ENCODE measurements at places on chromosomes 3 and 15.
A peak's percentile ranks its signal among the peaks of the same experiment; 100 is the strongest.

DNA sequence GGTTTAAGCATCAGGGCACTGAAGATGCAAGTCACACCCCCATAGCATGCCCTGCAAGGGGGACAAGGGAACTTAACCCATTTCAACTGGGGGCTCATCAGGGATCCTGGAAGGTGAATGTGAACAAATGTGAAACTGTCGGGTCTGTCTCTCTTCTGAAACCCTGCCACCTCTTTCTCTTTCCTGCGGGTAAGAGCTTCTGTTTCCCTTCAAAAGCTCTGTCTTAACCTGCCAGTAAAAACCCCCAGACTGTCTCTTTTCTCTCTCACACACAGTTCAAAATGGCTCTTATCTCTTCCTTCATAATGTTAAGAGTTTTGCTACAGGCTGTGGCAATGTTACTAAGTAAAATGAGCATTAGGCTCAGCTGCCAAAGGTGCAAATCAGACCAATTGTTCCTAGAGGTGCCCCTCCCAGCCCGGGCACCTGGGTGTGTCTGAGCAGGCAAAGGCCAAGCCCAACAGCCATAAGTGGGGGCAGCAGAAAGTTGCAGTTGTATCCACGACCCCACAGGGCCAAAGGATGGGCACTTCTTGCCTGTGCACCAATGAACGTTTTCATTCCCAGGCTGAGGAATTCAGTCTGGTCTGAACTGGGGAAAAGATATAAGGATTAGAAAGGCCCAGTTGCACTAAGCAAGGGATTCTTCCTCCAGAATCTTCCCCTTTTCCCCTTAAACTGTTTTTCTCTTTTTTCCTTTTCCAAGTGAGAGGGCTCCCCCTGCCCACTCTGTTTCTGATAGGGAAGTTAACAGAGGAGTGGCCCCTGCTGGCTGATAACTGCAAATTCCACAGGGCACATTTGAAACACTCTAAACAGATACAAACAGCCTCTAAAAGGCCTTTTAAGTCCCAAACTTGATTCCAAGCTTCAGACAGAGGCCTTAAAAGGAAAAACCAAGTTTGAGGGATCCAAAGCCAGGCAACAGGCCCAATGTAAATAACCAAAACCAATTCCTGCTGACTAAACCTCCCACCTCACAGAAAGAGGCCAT, 113.8 kb upstream of the EPHA6 start:
- DNase-seq, result no peak

DNA sequence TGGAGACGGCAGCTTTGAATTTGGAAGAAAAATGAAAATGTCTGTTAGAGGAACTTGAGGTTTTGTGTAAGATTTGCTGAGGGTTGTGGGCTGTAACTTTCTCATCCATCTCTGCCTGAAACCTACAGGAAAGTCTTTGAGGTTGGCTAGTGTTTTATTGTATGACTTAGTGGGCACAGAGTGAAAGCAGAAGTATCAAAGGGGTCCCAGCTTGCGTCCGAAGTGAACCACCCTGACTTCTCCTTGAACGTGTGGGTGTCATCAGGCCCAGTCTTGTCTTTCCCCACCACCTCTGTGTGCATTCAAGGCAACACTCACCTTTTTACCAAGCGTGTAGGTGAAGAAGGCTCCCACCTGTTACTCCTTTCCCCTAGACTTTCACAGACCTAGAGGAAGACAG, 682.1 kb upstream of the CFAP20DC start:
- DNase-seq, result no peak

DNA sequence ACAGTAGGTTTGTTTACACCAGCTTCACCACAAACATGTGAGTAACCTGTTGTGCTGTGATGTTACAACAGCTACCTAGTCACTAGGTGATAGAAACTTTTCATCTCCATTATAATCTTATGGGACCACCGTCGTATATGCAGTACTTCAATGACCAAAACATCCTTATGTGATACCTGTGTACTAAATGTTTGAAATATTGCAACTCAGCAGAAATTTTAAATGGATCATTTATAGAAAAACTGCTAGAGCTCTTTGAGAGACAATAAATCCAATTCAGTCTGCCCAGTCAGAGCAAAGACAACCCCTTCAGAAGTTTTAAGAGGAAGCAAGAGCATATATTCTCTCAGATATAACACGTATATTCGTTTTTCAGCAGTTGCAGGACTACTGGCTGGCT, 73.4 kb downstream of the THBS1 start:
- no peak for DNase-seq

DNA sequence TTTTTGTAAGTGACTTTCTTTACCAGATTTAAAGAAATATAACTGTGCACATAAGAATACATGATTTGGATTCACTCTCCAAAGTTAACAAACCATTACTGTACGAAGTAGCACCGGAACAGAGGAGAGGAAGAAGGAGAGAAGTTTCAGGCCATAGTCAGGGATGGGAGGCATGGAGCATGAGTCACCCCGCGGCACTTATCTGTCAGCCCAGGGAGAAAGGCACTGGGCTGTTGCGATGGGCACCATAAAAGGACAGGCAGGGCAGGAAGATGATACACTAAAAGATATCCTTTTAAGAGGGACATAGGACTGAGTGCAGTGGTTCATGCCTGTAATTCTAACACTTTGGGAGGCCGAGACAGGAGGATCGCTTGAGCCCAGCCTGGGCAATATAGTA, 37.0 kb downstream of the TTC23 start:
- no peak for DNase-seq

DNA sequence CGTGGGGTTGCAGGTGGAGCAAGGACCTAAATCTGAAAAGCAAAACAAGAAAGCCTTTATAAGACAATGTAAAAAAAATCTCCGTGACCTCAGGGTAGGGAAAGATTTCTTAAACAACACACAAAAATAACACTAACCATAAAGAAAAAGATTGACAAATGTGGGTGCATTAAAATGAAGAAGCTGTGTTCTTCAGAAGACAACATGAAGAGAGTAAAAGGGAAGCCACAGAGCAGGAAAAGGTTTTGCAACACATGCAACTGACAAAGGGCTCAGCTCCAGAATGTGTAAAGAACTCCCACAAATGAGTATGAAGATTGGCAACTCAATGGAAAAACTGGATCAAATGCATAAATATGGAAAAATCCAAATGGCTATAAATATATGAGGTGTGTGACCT, 74.2 kb downstream of the MAGEF1 start:
- peak; percentile 77 for DNase-seq

GRCh38 chr15:26261413-26261812, 398.3 kb upstream of the ATP10A start:
- no peak for DNase-seq
